ENCODE measurements at places on chromosomes 7 and 10.

DNA sequence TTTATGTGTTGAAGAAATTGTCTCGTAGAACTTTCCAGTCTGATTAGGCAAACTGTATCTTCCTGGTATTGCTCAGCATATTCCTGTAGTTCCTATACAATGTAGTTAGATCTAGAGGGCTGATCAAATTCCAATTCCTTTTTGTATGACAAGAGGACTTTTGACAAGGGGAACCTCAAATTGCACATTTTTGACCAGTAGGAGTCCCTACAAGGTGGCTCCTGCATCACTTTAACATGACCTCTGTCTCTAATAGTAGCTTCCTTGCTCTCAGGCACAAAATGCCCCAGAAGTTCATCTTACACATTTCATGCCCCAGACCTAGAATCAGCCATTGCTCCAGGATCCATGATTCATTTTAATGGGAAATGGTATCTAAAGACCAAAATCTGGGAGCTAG lies 18.7 kb downstream of the HERPUD2 start:
- DNase-seq, result no peak

- no peak for DNase-seq
Measured at GRCh38 chr7:114806590-114807162, 115.2 kb upstream of the MDFIC start.

GRCh38 chr10:6409971-6410643 lies 170.0 kb downstream of the PRKCQ start:
- peak; percentile 20 for DNase-seq

GRCh38 chr7:66557214-66558200 lies 71.2 kb upstream of the KCTD7 start:
- peak; percentile 79 for DNase-seq

DNA sequence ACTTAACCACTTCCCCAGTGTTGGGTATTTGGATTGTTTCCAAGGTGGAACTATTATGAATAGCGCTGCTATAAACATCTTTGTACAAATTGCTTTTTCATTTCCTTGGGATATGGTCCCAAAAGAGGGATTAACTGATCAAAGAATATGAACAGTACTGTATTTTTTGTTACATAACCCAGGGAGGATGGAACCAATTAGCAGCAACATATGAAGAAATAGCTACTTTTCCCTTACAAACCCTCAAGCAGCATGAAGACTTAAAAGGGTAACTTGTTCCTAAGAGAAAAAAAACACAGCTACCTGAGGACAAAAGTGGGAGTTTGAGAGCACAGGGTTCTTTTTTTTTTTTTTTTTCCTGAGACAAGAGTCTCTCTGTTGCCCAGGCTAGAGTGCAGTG lies 13.1 kb upstream of the TLX1 start:
- no peak for DNase-seq

DNA sequence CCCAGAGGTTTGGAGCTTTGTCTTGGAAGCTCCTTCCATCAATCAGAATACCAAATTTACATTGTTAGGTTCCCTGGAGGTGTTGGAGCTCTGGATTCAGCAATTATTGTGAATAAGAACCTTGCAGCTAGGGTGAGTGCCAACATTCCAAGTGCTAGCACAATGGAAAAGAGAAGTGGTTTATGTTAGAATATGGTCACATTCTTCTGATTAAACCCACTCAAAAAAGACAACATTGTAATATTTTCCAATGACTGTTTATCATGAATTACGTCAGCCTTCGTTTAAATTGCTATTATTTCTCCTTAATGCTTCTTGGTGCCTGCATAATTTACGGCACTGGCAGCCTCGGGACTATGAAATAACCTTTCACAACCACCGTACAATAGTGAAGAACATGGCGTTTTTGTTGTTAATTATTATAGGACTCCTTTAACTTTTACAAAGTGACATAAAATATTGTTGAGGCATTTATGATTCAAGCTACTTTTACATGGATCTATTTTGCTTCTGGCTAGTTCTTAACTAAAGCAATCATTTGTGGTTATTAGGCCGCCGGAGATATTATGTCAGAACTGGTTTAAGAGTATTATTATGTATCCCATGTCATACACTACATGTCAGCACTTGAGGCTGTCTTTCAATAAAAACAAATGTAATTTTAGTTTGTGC lies 117.7 kb downstream of the ARID5B start:
- DNase-seq, result no peak

DNA sequence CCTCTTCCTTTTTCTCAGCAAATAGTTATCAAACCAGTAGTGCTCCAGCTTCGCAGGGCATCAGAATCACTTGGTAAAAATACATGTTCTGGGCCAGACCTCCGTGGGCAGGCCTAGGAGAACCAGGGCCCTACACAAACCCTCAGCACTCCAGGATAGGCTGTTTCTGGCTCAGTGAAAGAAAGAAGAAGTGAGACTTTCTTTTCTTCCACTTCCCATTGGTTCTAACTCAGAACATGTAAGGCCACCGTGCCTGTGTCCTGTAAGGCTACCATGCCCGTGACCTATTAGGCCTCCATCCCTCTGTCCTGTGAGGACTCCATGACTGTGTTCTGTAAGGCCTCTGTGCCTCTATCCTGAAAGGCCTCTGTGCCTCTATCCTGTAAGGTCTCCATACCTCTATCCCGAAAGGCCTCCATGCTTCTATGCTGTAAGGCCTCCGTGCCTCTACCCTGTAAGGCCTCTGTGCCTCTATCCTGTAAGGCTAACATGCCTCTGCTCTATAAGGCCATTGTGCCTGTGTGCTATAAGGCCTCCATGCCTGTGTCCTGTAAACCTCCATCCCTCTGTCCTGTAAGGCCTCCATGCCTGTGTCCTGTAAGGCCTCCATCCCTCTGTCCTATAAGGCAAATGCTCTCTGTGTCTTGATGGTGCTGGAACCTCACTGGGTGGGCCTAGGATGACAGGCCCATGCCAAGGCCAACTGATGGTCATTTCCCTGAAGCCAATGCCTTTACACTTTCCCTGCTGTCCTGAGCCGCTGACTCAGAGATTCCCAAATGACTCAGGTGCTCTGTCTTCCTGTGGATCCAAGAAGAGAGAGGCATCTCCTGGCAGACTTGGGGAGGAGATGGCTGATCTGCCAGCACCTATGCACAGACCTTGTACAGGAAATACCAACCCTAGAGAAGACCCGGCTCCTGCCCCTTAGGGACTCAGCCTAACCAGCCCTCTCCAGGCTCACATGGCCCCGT lies 96.6 kb upstream of the CACUL1 start:
- DNase-seq, result no peak

DNA sequence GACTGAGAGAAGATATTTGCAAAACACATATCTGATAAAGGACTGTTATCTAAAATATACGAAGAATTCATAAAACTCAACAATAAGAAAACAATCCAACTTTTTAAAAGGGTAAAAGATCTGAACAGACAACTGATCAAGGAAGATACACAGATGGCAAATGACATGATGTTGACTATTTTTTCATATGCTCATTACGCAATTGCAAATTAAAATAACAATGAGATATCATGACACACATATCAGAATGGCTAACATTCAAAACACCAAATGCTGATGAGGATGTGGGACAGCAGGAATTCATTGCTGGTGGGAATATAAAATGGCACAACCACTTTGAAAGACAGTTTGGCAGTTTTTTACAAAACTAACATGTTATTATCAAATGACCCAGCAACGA lies 8.9 kb downstream of the DENND11 start:
- no peak for DNase-seq

GRCh38 chr7:44897309-44897708 lies 12.0 kb upstream of the PURB start:
- no peak for DNase-seq

DNA sequence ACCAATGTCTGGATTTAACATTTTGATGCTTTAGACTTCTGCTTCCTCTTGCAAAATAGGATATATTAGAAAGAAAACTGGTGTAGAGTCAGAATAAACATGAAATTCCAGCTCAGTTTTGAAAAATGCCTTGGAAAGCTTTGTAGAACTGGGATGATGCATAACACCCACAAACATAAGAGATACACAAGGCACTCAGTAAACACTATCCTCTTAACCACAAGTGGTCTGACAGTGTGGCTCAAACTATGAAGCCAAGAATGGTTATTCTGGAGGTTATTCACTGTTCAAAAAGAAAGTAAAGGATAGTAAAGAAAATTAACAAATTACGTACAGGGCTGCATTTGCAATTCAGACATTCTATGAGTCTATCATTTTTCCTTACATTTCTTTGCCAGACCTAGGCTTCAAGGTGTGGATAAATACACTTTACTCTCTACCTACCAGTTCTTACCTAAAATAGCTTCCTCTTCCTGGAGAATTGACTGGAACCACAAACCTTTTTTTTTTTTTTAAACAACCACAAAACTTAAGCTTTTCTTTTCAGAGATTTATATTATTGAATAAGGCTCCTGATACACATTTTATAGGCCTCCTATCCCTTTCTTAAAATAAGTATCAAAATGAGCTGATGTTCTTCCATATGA lies 9.0 kb upstream of the RSBN1L start:
- DNase-seq, result no peak

- peak; percentile 64 for DNase-seq
Measured at GRCh38 chr10:33193057-33193700, 141.3 kb downstream of the NRP1 start.

DNA sequence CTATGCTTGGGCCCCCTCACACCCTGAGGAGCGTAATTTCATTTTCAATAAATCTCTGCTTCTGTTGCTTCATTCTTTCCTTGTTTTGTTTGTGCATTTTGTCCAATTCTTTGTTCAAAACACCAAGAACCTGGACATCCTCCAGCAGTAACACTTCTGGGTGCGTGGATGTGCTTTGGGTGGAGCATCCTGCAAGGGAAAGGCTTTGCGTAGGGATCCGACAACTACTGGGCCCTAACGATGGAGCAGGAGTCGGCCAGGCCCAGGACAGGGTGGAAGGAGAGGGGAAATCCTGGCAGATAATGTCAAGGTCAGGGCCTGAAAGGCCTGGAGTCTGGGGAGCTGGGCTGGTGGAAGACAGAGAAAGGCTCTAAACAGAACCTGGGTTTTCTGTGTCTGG lies 231.8 kb downstream of the ADAM12 start:
- DNase-seq, result no peak

DNA sequence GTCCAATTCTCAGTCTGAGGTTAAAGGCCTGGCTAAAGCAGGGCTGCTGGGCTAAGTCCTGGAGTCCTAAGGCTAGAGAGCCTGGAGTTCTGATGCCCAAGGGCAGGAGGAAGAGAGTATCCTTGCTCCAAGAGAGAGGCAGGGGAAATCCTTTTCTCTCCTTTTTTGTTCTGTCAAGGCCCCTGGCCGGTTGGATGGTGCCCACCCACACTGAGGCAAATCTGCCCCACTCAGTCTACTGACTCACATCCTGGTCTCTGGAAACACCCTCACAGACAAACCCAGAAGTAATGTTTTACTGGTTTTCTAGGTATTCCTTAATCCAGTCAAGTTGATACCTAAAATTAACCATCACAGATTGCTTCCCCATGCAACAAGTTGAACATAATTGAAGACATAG lies 23.0 kb downstream of the ZNF518A start:
- DNase-seq, result no peak

- no peak for DNase-seq
Measured at GRCh38 chr7:90078921-90079320, 75.3 kb upstream of the STEAP1 start.

DNA sequence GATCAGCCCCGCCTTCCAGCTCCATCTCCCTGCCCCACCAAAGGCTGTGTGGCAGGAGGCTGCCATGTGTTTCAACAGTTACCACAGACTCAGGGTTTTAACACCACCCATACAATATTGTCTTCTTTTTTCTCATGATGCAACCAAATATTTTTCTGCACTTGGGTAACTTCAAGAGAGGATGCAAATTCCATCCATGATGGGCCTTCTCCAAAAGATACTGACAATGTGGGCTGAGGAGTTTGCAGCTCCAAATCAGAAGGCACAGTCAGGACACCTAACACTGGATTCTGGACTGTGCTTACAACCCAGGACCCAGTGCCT lies 347.9 kb downstream of the GRID1 start:
- DNase-seq, result no peak

Measured in HEK293T (cell line).